Natural killer cell treated with Interleukin-12 subunit alpha and Interleukin-12 subunit beta and Interleukin-15 and Interleukin-18, amount 100 ng/mL, for 72 hours (primary cell): ENCODE measurements at places on chromosomes 7 and 10. TPM values are rescaled to one million over a fixed set of nuclear protein-coding genes. Genes with fewer than 3 reads are reported as not detected.

DNA sequence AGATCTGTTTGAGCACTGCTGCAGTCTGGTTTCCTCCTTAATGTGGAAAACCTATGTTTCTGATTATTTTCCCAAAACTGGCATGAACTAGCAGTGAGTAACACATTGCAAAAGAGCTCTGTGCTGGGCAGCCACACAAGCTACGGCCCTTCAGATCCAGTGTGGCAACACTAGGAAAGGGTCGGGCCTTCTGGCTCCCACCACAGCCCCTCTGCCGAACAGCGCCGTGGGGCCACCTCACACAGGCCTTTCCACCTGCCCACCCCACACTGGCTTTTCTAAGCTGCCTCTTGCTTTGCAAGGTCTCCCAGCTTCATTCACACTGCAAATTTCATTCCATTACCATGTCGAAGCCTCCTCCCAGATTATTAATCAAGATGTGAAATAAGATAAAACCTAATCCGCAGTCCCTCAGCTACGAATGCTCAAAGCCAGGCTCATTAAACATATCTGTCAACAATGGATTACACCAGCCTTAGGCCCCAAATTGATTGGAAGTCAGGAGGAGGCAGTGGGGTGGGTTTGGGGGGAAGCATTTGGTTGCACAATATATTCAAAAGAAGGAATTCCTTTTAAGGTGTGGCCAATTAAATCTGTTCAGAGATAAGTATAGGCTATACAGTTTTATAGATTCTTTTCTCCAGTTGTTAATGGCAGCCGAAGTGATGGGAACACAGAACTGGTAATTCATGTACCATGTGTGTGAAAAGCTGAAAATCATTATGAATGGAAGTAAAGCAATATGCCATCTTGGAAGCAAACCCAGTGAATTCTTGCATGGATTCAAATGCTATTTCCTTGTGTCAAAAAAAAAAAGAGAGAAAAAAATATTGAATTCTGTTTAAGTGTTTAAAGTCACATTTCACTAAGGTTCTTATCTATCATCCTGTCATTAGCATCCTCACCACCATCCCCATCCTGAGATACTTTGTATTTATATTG, 223.7 kb downstream of the MTERF1 start:
- H3K27me3 ChIP-seq, result no peaks in the 10 kb centered on the region
- H3K27ac ChIP-seq, result no peak overlapping the region
- no peak overlapping the region for H3K4me3 ChIP-seq
- H3K36me3 ChIP-seq, result no peaks in the 10 kb centered on the region
- DNase-seq, result no peak

The GALNT17 gene
- total RNA-seq, result not detected

The ASB10 gene
- not detected for total RNA-seq

The ZNF488 gene
- total RNA-seq, result not detected

DNA sequence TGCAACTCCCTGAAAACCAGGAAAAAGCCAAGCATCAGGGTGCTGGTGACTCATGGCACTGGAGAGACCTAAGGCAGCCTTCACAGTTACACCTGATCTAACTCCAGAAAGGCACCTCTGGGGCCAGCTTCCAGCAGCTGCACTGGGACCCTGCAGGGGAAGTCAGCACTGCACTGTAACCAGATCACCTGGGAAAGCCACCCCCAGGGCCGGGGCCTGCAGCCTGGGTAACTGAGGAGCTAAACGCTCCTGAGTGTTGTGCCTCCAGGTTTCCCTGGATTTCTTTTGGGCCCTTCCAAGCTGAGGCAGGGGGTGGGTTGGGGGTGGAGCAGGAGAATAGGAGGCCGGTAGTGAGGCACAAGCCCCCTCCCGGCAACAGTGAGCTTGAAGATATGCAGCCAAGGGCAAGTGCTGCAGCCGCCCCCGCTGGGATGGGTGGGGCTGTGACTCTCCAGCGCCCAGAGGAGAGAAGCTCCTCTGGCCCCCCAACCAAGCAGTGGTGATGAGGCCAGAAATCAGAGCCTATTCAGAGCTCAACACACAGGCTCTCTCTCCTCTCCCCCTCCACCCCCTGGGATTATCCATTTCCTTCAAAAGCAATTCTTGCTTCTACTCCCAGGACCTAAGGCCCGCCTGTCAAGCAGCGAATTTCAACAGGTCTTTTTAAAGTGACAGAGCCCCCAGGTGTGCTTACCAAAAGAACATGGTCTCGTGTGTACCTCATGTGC, 2.6 kb downstream of the CXCL12 start:
- peaks cover 12% of the 10 kb centered on the region for H3K27me3 ChIP-seq
- no peak for DNase-seq
- no peak overlapping the region for H3K4me3 ChIP-seq
- H3K36me3 ChIP-seq, result no peaks in the 10 kb centered on the region

The SPDYE5 gene
- total RNA-seq, result not detected

- no peak overlapping the region for H3K27ac ChIP-seq
- DNase-seq, result no peak
- no peaks in the 10 kb centered on the region for H3K36me3 ChIP-seq
Observed at GRCh38 chr10:37489658-37490003, 364.2 kb downstream of the ANKRD30A start.

- peaks cover 66% of the 10 kb centered on the region for H3K4me1 ChIP-seq
- peak overlapping the region; percentile 79 for H3K4me3 ChIP-seq
- no peaks in the 10 kb centered on the region for H3K36me3 ChIP-seq
- H3K27ac ChIP-seq, result peak overlapping the region; percentile 82
- H3K27me3 ChIP-seq, result no peaks in the 10 kb centered on the region
Observed at GRCh38 chr10:62852961-62853702, 37.0 kb upstream of the EGR2 start.

The NPY4R2 gene
- total RNA-seq, result not detected

DNA sequence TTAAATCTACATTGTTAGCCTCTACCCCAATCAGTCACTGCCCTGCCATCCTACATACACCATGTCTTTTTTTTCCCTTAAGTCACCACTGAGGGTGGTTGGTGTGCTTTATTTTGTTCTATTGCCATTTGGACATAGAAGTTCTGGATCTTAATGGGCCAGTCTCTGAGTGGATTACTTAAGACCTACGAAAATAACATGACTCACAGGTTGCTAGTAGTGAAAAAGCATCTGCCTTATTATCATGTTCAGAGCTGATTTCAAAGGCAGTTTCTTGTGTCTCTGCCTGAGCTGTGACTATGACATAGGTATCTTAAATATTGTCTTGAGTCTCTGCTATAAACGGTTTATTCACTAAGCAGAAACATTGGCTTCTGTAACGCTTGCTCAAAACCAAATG, 410.8 kb downstream of the MDFIC start:
- DNase-seq, result no peak
- no peak overlapping the region for H3K27ac ChIP-seq

- no peak overlapping the region for H3K4me3 ChIP-seq
- H3K27me3 ChIP-seq, result no peaks in the 10 kb centered on the region
- no peak for DNase-seq
- peaks cover 12% of the 10 kb centered on the region for H3K4me1 ChIP-seq
- no peak overlapping the region for H3K27ac ChIP-seq
Observed at GRCh38 chr10:114372179-114372578, 32.1 kb downstream of the AFAP1L2 start.

DNA sequence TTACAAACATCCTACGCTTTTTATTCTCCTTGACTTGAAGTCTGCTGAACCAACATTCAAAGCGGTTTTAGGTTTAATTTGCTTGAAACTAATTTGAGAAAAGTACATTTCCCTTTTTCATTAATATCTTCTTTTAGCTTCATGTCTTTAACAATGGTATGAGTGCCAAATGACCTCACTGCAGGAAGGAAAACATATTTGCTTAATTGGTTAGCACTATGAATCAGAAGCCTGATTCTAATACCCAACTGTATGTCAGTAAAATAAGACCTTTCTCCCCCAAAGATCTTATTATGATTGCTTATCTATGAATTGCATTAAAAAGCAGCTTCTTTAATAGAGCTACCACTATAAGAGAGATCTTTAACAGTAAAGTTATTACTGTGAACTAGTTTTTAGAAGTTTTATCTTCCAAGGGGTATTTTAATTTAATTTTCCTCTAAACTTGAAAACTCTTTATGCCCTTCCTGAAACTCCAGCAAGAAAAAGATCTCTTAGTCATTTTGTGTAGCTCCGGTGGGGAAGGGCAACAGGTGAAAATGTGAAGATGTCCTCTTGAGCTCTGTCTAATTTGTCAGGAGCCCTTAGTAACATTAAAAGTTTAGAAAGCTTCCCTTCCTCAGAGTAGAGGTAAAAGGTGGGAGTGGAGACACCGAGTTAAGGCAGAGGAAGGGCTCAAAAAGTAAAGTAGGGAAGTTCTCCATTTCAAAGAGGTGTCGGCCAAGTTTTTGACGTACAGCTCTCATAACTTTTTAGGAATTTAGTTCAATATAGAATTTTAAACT, 6.1 kb downstream of the COL1A2 start:
- H3K4me3 ChIP-seq, result no peak overlapping the region
- no peaks in the 10 kb centered on the region for H3K36me3 ChIP-seq
- no peak for DNase-seq
- no peak overlapping the region for H3K27ac ChIP-seq
- peaks cover 3% of the 10 kb centered on the region for H3K27me3 ChIP-seq

DNA sequence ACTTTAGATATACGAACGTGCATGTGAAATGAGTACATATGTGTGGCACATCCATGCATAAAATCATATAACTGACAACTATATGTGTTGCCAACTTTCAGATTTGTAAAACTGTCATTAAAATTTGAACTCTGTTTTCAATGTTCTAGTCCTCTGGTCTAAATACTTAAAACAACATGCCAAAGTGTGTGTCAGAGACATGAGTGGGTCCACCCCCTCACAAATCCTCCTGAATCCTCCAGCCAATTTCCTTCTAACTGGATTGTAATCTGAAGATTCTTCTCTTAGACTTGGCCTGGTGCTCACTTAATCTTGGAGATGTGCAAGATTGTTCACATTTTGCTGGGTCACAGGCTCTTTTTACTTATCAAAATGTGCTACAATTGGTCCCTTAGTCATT, 184.1 kb downstream of the RELN start:
- no peak overlapping the region for H3K27ac ChIP-seq
- no peaks in the 10 kb centered on the region for H3K36me3 ChIP-seq
- no peak overlapping the region for H3K4me3 ChIP-seq
- no peaks in the 10 kb centered on the region for H3K27me3 ChIP-seq
- no peaks in the 10 kb centered on the region for H3K4me1 ChIP-seq

The MMRN2 gene
- total RNA-seq, result not detected

The GJD4 gene
- not detected for total RNA-seq

- no peak for DNase-seq
- no peaks in the 10 kb centered on the region for H3K4me1 ChIP-seq
- H3K27me3 ChIP-seq, result peaks cover 10% of the 10 kb centered on the region
- H3K27ac ChIP-seq, result no peak overlapping the region
Observed at GRCh38 chr7:114812570-114812969, 109.3 kb upstream of the MDFIC start.

DNA sequence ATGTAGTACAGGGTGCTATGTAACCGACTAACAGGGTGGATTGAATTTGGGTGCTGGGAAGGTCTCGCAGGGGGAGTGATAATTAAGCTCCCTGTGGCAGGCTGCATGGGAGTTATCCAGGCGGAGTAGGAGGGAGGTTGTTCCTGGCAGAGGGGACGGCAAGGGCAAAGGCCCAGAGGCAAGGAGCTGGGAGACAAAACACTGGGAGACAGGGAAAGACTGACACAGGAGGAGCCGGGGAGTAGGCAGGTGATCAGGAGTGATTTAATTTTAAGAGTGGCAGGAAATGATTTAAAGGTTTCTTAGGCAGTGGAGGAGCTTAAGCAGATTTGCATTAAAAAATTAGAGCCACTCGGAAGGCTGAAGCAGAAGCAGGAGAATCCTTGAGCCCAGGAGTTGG, 40.7 kb upstream of the LEP start:
- no peaks in the 10 kb centered on the region for H3K36me3 ChIP-seq
- DNase-seq, result no peak
- no peak overlapping the region for H3K27ac ChIP-seq
- peak overlapping the region; percentile 7 for H3K4me3 ChIP-seq
- H3K27me3 ChIP-seq, result peaks cover 43% of the 10 kb centered on the region
- peaks cover 12% of the 10 kb centered on the region for H3K4me1 ChIP-seq

GRCh38 chr10:49661140-49661856, 18.2 kb upstream of the C10orf53 start:
- no peak overlapping the region for H3K4me3 ChIP-seq
- H3K27ac ChIP-seq, result no peak overlapping the region
- H3K27me3 ChIP-seq, result peaks cover 25% of the 10 kb centered on the region

The HACD1 gene
- total RNA-seq, result 2.3 TPM

DNA sequence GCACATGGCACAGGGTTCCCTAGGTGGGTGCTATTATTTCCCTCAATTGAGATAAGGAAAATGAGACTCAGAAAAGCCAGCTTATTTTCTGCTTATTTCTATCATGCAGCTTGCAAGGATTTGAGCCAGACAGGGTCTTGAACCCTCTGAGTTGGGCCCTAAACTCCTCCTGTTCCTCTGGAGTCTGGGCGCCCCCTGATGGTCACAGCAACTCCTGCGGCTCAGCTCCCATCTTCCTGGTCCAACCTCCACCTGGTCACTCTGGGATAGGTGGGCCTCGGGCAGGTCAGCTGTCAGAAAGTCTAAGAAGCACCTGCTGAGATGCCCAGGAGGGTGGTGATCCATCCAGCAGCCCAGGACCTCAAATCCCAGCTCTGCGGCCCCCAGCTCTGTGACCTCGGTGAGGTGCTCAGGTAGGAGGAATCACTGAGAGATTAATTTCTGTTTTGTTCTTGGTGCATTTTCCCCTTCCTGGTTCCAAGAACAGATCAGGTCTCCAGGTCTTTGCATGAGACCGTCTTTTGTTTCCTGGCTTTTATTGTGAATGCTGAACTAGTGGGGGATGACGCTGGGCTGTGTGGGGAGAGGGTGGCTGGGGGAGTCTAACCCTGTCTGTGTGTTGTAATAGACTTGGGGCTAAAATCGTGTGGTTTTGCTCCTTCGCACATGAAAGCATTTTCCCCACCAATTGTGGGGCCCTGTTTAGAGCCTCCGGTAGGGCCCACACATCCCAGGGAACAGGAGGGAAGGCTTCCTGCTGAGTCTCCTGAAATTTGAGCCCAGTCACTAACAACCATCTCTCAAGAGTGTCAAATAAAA, 32.8 kb downstream of the TMEM130 start:
- no peaks in the 10 kb centered on the region for H3K36me3 ChIP-seq
- no peaks in the 10 kb centered on the region for H3K4me1 ChIP-seq
- no peak overlapping the region for H3K4me3 ChIP-seq

The GDF10 gene
- not detected for total RNA-seq

The NUTM2A gene
- total RNA-seq, result 0.56 TPM

The PPP1R3A gene
- total RNA-seq, result not detected

GRCh38 chr7:832968-833424, 720 bp downstream of the SUN1 start:
- peak overlapping the region; percentile 53 for H3K4me3 ChIP-seq
- no peaks in the 10 kb centered on the region for H3K27me3 ChIP-seq
- H3K4me1 ChIP-seq, result peaks cover 34% of the 10 kb centered on the region
- H3K27ac ChIP-seq, result no peak overlapping the region
- peaks cover 4% of the 10 kb centered on the region for H3K36me3 ChIP-seq
